ENCODE measurements at places on chromosomes 4 and X.
A peak's percentile ranks its signal among the peaks of the same experiment; 100 is the strongest.

DNA sequence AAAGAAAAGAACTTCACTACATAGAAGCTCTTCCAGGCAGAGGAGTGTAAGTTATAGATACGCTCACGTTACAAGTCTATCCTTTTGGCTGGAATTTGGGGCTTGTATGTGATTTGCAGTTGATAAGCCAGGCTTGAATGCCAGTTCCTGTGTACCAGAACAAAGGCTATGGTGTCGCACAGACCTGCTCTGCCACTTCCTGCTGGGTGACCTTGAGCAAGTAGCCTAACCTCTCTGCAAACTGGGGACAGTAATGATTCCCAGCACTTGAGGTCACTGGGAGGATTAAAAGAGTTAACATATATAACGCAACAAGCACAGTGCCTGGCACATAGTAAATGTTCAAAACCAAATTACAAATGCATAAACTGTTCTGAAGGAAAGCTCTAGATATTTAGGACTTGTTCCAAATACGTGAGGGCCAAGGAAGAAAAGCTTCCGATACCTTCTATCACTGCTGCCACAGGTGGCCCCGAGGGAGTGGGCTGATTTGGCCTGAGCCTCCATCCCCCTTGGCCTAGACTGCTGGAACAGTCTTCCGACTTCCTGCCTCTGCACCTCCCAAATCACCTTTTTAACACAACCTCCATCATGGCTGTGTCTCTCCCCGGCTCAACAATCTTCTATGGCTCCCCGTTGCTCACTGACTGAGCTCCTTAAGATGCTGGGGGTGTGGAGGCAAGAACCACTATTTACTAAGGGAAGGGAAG lies 1.3 kb upstream of the SOWAHD start:
- no peak for DNase-seq

DNA sequence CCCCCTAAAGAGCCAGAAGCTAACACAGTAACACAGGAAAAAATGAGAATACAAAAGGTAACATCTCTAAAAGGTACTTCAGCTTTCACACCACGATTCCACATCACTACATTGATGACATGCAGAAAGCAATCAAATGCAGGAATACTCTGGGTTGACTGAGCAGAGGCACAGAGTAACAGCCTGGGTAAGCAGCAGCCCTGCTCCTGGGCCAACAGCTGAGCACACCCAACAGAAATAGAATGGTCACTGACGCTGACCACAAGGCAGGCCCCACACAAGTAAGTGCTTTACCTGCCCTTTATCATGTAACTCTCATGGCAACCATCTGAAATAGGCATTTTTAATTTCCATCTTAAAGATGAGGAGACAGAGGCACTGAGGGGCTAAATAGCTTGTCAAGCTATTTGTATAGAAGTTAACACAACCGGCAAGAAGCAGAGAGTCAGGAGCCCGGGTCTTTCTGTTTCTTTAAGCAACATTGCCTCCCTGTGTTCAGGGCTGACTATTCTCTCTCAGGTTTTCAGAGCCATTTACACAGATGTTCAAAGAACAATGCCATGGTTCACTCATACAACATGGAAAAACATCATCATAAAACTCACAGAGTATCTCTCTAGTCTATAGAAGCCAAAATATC lies 168.9 kb downstream of the ZNF674 start:
- peak; percentile 55 for DNase-seq

DNA sequence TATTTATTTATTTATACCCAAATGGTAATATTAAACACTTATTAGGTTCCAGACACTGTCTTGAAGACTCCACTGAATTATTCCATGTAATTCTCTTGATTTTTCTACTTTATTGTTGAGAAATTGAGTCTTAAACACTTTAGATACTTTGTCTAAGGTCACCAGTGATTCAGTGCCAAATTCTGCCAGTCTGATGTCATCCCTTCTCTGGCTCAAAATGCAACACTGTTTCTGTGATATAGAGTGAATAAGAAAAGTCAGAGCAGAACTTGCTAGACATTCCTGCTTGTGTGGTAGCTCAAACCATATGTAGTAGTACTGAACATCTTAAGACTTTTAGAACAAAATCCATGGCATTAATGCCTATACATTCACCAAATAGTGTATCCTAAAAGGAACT lies 164.3 kb downstream of the GABRB1 start:
- no peak for DNase-seq

GRCh38 chrX:138885886-138886285 lies 174.4 kb upstream of the FGF13 start:
- DNase-seq, result no peak

DNA sequence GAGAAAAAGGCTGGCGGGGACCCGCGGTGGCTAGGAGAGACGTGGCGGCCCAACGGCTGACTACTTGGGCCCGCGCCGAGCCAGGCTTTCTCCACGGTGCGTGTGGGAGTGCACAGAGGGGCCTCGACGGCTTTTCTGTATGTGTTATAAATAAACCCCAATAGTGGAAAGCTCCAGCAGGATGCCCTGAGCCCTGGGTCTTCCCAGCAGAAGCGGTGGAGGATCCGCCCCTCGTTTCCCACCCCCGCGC lies 268 bp upstream of the PRRG1 start:
- DNase-seq, result no peak

DNA sequence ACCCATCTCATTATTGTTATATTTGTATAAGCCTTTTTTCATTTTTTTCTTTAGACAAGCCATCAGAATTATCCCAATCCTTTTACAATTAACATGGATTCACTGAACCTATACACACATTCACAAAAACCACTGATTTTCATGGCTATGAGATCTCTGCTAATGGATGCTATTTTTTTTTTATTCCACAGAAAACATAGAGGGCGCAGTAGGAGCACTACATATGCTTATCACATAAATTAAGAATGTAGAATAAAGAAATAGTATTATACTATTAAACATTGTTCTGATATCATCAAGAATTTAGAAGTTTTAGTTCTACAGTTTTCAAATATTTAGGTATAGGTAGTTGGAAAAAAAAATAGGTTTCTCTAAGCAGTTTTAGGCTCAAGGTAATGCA lies 1477.4 kb downstream of the ARAP2 start:
- DNase-seq, result no peak

DNA sequence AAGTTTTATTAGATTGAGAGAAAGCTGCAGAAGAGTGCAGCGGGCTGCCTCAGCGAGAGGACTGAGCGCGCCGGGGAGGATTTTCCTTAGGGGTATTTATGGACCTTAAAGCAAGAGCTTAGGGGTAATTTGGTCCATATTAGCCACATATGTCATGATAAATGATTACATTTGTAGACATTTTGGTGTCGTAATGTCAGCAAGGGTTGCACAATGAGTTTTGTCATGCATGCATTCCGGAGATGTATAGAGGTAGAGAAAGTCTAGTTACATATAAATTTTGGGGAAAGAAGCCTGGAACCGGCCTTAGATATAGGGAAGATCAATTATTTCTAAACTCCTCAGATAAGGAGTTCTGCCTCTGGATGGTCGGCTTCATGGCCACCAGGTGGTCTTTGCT lies 10.0 kb downstream of the MGST2 start:
- no peak for DNase-seq

- no peak for DNase-seq
Observed at GRCh38 chrX:53256446-53257041, 24.8 kb downstream of the IQSEC2 start.

DNA sequence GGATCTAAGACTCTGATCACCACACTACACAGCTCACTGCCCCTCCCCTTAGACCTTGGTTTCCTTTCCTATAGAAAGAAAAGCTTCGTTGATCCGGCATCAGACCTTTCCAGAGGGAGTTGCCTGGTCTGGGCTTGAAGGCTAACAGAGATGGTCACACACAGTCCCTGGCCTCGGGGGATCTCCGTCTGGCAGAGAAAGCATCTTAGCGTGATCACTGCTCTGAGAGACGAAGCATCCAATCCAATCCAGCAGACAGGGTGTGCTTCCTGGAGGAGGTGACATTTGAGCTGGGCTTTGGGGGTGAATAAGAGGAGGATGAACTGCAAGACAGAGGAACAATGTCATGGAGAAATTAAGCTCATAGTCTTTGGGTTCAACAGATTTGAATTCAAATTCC lies 49.5 kb downstream of the HTRA3 start:
- DNase-seq, result no peak

- DNase-seq, result no peak
Observed at GRCh38 chrX:119455264-119455663, 13.0 kb upstream of the SLC25A5 start.

- DNase-seq, result no peak
Observed at GRCh38 chrX:153686711-153687110, 1.0 kb upstream of the SLC6A8 start.

- DNase-seq, result no peak
Observed at GRCh38 chrX:43685221-43685620, 29.1 kb downstream of the MAOA start.

- DNase-seq, result no peak
Observed at GRCh38 chr4:9916346-9916745, 105.0 kb downstream of the SLC2A9 start.

DNA sequence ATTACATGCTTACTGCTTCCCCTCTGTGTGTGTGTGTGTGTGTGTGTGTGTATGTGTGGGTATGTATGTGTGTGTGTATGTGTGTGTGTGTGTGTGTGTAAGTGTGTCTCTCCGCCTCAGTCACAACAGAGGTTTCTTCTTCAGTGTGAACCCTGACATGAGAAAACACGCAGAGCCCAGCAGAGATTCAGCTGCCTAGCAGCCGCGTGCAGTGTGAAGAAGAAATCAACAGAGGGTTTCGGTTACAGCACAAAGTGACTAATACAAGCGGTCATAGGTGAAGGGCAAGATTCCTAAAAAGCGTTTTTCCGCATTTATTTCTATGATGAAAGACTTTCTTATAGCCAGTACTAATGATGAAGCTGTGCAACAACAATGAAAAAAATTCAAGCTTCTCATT lies 55.3 kb upstream of the ZFP42 start:
- no peak for DNase-seq

DNA sequence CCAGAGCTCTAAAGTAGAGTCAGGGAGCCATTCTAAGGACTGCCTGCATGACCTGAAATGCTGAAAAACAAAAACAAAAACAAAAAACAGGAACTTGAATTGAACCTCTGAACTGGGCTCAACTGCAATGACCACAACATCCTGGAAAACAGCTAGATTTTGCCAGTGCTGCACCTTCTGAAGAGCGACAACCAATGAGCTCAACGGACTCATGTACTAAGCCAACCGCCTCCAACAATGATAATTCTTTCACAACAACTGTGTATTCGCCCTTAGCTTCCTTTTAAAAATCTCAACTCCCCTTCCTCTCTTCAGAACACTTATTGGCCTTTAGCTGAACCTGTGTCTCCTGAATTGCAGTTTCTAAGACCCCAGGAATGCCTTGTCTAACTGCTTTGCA lies 69.8 kb downstream of the HAUS3 start:
- no peak for DNase-seq

DNA sequence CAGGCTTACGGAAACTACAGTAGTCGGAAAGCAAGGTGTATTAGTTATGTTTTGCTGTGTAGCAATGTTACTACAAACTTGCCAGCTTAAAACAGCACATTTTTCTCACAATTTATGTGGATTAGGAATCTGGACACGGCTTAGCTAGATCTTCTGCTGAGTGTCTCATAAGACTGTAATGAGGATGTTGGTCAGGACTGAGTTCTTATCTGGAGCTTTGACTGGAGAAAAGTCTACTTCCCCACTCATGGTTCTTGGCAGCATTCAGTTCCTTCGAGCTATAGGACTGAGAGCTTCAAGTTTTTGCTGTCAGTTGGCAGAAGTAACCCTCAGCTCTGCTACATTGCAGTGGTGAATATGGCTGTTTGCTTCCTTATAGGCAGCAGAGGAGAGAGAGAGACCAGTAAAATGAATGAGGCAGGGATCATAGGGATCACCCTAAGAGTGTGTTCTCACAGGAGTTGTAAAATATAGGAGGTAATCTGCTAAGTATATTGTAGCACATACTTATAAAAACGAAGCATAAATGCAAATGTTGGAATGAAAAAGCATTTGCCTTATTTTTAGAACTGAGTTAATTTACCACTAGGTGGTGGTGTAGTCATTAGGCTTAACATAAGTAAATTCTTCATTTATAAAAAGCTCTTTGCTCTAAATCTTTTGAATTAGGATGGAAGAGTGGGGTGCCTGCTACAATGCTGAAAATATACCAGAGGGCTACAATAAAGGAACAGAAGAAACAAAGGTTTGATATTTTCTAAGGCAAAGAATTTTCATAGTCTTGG lies 38.6 kb downstream of the ALG13 start:
- no peak for DNase-seq

DNA sequence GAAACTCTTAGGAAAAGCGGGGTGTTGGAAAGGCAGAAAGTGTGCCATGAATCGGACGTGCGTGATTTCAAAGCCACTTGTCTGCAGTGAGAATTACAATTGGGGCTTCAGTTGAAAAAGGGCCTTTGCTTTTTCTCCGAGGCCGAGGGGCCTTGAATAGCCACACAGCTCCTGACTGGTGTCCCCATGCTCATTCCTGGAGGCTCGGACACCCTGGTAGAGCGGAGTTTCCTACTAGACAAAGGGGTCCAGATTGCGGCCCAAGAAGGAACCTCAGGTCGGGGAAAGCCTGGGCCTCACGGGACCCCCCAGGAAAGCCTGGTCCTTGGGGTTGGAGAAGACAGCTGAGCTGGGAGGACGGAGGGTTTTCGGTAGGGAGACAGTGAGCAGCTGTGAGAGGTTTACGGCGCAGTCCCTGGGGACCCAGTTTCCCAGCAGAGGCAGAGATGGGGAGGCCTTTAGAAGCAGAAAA lies 3.0 kb upstream of the SHOX start:
- DNase-seq, result no peak

GRCh38 chrX:30892591-30892990 lies 3.5 kb upstream of the TAB3 start:
- DNase-seq, result peak; percentile 50

DNA sequence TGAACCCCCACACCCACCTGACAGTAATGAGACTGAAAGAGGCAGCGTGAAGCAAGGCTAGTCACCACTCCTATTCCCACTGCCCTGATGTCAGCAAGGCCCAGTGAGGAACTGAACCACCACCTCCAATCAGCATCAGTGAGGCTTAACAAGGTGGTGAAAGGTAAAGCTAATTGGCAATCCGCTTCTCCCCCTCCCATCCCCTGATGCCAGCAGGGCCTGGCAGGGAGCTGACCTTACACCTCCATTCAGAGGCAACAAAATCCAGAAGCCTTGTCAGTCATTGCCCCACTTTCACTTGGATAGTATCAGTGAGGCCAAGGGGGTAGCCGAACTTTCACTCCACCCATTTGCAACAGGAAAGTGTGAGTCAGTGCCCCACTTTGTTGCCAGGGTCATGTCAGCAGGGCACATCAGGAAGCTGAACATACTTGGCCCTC lies 60.8 kb downstream of the AWAT2 start:
- peak; percentile 28 for DNase-seq

DNA sequence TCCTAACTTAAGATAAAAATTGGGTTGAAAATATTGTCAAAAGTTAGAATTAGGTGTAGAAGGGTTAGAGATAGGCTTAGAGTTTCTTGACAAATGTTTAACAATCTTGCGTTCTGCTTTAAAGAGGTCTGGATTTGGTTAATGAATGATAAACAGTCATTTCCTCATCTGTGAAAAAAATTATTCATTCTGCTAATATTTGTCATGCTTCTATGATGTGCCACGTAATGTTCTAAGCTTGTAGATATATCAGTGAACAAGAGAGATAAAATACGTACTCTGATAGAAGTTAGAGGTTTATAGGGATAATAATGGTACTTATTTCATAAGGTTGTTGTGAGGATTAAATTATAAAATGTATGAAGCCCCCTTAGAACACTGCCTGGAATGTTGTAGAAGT lies 443.0 kb upstream of the GALNT7 start:
- no peak for DNase-seq
